ENCODE measurements at places on chromosomes 12 and 14. TPM values are rescaled to one million over a fixed set of nuclear protein-coding genes. Genes with fewer than 3 reads are reported as not detected.

Gene PTHLH
- 13.7 TPM for total RNA-seq

DNA sequence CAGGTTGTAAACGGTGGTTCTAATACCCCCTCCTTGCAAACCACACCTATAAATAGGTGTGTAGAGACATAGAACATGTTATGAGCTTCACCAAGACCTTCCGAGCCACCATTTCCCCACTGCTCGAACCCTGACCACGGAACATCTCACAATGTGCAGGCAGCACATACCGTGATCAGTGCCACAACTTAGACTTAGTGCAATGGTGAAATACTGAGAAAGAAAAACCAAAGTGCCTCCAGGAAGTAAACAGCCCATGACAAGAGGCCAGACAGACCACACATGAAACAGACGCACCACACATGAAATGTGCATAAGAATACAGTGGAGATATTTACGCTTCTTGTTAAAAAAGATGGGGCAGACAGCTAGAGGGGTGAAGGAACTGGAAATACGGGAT lies 166.9 kb upstream of the CCND2 start:
- no peak for DNase-seq

Gene CKB
- total RNA-seq: 121 TPM

- DNase-seq: no peak
Measured at GRCh38 chr12:11861864-11862600, 208.7 kb upstream of the BCL2L14 start.

- DNase-seq: no peak
Measured at GRCh38 chr14:95915330-95915729, 38.7 kb downstream of the TUNAR start.

GRCh38 chr12:107459641-107460040 lies 226.0 kb upstream of the PWP1 start:
- DNase-seq: no peak

Gene TEAD4
- 3.7 TPM for total RNA-seq

GRCh38 chr14:55306938-55307589 lies 35.8 kb downstream of the FBXO34 start:
- DNase-seq: no peak

Gene EP400
- total RNA-seq: 20.1 TPM

DNA sequence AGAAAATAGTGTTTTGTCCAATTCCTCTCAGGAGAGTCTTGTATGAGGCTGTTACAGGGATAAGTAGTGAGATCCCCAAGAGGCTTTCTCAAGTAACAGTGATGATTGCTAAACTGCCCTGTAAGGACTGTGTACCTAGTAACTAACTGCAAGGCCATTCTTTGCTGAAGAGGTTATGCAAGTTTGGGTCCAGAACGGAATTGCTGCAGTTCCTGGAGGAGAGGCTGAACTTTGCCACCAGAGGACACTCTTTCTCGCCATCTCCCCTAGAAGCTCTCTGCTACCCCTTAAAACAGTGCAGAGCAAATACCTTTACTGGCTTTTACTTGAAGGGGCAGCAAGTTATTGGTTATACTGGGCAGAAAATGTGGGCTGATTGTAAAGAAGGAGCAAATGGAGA lies 180.0 kb downstream of the RBM19 start:
- no peak for DNase-seq

Gene AQP6
- total RNA-seq: 0.26 TPM

DNA sequence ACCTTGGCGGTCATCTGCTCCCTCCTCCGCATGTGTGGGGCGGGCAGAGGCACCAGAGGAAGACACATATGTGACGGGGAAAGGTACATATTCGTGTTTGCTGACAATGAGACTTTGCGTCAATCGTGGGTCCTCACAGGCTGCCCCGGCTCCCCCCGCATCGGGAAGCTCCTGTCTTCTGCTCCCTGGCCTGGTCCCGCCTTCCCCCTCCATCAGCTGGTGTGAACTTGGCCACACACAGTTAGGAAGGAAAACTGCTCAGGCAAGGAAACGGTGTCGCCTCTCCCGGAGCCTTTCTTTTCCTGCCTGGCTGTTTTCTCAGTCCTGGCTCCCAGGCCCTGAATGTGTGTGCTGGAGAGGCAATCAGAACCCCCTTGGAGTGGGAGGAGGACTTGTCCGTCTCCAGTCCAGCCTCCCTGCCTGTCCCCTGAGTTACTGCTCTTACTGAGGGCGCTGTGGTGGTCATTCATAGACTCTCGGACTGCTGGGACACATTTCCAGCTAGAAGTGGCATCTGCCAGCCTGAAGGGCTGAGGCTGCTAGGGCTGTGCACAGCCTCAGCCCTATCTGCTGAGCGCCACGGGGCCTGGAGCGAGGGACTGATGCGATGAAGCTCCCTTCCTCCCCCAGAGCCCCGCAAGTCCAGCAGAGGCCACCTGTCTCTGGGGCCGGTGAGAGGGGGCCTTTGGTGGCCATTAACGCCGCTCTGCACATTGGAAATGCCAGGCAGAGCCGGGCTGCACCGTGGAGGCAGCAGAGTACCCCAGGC lies 44.2 kb upstream of the TSPAN9 start:
- no peak for DNase-seq

GRCh38 chr14:84087986-84088531 lies 1441.9 kb upstream of the FLRT2 start:
- peak; percentile 69 for DNase-seq

GRCh38 chr12:60345442-60345841 lies 749.6 kb downstream of the SLC16A7 start:
- no peak for DNase-seq

- no peak for DNase-seq
Measured at GRCh38 chr14:104545942-104546501, 33.5 kb upstream of the C14orf180 start.

DNA sequence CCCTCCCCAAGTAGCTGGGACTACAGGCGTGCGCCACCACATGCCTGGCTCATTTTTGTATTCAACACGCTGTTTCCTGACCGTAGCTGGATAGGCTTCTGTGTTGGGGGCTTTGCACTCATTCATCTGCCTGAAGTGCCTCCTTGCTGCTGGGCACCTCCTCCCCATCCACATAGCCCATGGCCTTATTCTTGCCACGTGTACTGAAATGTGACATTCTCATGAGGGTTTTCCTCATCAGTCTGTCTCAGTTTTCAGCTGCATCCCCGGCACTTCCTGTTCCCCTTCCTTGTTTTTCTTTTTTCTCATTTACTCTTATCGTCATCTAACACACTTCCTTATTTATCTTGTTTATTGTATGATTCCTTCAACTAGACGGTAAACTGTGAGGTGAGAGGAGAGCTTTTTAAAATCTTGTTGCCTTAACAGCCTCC lies 36.6 kb downstream of the RCOR1 start:
- DNase-seq: no peak

Gene SLC6A15
- 1.2 TPM for total RNA-seq

- DNase-seq: no peak
Measured at GRCh38 chr12:54439096-54439495, 20.0 kb upstream of the ITGA5 start.

Gene KIF26A
- total RNA-seq: 8.5 TPM

Gene PTCSC3
- total RNA-seq: not detected

GRCh38 chr12:33322519-33322918 lies 117.1 kb downstream of the SYT10 start:
- DNase-seq: no peak

- no peak for DNase-seq
Measured at GRCh38 chr12:81021834-81022233, 56.0 kb upstream of the ACSS3 start.

GRCh38 chr14:44657203-44657602 lies 150.1 kb upstream of the FSCB start:
- DNase-seq: no peak

GRCh38 chr12:105444653-105445102 lies 114.2 kb downstream of the C12orf75 start:
- no peak for DNase-seq

DNA sequence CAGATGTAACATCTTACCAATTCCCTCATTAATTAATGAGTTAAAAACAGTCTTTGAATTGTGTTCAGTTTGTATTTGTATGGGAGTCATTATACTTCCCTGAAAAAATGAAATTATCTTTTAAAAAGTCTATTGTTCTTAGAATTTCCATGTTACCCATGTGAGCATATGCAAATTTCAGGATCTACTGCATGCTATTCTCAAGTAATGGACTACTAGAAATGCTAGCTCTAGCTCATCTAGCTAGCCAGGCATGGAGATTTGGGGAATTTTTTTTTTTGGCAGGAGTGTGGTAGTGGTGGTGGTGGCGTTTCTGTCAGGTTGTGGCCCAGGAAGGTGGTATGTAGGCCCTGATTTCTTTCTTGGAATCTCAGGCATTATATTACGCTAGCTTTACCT lies 218.4 kb downstream of the AEBP2 start:
- DNase-seq: no peak

Data from urinary bladder (tissue), 4 donors.